T-cell (primary cell): ENCODE measurements at places on chromosomes 1 and 21.

- no peak for DNase-seq
These were observed 43.1 kb downstream of the ZNF281 start for GRCh38 chr1:200366577-200367253.

DNA sequence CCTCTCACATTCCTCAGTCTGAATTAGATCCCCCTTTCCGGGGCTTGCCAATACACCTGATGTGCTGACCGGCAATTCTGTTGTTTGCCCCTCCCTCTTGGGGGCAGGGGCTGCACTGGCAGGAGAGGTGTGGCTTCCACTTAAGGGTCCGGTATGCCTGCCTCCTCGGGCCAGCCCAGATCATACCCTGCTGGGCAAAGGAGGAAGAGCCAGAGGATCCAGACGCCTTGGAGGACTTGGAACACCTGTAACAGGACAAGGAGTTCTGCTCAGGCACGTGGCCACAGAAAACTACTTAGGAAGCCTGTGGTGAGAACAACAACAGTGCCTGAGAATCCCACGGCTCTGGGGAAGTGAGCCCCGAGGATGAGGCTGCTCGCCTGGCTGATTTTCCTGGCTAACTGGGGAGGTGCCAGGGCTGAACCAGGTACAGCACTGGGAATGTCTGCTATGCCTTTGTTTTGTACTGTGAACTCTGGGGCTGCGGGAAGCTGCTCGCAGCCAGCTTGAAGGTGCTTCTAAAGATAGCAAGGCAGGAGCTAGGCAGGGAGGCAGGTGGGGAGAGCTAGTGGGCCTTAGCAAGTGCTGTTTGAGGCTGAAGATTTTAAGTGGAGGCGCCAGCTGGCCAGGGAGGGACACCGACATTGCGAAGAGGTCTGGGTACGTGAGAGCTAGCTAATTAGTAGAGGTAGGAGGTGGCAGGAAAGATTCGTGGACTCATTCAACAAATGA is at the start of gene SMPDL3B:
Gene SMPDL3B, plus strand, starts transcription at position 183 of the 732 bp plus-strand sequence. Its CDS starts 184 bp downstream, at position 367.
- DNase-seq: no peak

DNA sequence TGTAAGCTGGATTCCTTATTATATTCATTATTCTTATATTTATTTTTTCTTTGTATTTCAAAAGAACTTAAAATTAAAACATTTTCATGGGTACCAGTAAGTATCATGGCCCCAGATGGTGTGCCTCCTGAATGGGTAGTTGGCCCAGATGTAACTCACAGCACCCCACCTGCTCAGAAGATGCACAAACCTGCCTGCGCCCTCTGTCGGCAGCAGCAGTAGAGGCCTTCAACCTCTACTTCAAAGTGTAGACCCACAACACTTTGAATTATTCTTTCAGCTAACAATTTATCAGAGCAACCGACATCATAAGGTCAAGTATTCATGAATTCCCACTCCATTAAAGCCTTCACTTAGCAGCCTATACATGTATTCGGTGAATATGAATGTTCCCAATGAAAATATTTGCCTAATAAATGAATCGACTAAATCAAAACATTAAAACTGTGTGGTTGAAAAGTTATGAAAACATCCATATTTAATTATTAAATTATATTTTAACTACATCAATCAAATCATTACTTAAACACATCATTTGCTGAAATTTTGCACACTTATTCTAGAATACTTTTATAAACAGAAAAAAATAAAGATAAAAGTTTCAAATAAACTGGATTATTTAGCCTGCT is 25.4 kb downstream of the PIGM start:
- DNase-seq: peak; percentile 73

- DNase-seq: no peak
These were observed at the start of gene THBS3 for GRCh38 chr1:155207806-155208540. Gene THBS3, minus strand, starts transcription at chr1:155207897. Its CDS starts 21 bp downstream, at chr1:155207876.

DNA sequence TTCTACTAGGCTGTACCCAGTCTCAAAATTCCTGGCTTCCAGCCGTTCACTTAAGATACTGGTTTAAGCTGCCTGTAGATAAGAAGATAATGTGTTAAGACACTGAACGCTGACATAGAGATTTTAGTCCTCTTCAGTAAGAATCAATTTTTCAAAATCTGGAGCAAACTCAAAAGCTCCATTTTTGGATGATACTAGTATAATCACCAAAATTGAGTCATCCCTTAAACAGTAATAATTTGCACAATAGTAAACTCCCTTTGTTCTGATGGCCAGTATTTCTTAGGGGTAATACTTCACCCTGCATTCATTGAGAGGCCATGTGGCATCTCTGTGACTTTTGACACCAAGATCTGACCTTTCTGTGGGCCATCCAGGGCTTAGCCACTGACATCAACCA is 299.8 kb upstream of the USP25 start:
- no peak for DNase-seq

GRCh38 chr1:199698222-199698621 is 329.3 kb upstream of the NR5A2 start:
- no peak for DNase-seq

DNA sequence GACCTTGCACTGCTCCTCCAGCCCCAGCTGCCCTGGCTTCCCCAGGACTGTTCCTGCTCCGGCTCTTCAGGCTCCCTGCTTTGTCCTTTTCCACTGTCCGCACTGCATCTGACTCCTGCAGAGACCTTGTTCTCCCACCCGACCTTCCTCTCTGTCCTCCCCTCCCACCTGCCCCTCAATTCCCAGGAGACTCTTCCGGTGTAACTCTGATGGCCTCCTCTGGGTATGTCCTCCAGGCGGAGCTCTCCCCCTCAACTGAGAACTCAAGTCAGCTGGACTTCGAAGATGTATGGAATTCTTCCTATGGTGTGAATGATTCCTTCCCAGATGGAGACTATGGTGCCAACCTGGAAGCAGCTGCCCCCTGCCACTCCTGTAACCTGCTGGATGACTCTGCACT is 550 bp downstream of the ACKR1 start:
- no peak for DNase-seq

- no peak for DNase-seq
These were observed 240.5 kb downstream of the DYRK1A start for GRCh38 chr21:37607081-37607480.

GRCh38 chr1:74835051-74835450 is 102.1 kb downstream of the TYW3 start:
- no peak for DNase-seq

DNA sequence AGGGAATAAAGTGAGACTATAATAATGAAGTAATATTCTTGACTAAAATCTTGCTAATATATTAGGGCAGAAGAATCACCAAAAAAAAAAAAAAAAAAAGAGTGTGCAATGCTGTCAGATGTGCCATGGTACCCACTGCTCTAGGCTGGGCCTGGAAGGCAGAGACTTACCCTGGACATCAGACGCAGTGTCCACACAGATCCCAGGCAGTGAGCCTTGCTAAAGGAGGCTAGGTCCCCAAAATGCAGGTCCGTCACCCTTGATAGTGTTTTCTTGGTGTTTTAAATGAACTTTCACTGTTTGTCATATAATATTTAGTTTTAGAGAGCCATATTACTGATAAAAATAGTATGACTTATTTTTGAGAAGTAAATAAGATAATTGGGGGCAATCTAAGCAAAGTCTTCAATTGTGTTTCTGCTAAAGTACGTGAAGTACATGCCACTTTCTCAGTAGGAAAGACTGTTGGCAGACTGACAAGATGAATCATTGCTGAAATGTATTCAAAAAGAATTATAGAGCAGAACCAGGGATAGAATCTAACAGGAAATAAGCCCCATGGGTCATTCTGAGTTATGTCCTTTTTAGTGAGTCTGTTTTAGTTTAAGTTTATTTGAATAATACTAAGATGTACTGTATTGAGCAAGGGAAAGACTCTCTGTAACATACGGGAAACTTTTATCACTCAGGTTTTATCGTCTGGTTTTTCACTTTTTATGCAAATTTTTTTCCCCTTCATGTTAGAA is 74.6 kb upstream of the PDC start:
- DNase-seq: no peak

GRCh38 chr21:38236232-38236631 is 20.6 kb upstream of the KCNJ15 start:
- DNase-seq: no peak

- DNase-seq: no peak
These were observed 33.2 kb downstream of the HSD3B2 start for GRCh38 chr1:119448127-119448511.

- DNase-seq: no peak
These were observed 2.7 kb upstream of the PRDM16 start for GRCh38 chr1:3066250-3066711.

DNA sequence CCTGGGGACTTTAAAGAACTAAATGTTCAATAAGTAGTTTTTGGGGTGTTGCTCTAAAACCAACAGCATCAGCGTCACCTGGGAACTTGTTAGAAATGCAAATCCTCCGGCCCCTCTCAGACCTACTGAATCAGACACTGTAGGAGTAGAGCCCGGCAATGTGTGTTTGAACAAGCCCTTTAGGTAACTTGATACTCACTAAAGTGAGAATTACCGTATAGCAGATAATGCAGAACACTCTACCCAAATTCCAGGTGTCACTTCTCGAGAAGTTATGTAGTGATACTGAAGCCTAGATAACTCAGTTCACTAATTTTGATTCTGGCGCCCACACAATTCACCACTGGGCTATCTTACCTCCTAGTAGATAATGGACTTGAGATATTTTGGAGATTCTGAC is 3.7 kb upstream of the DPT start:
- DNase-seq: no peak

- DNase-seq: no peak
These were observed 127.6 kb upstream of the CTTNBP2NL start for GRCh38 chr1:112268408-112268807.

GRCh38 chr1:234125283-234125682 is 220.8 kb downstream of the SLC35F3 start:
- no peak for DNase-seq

DNA sequence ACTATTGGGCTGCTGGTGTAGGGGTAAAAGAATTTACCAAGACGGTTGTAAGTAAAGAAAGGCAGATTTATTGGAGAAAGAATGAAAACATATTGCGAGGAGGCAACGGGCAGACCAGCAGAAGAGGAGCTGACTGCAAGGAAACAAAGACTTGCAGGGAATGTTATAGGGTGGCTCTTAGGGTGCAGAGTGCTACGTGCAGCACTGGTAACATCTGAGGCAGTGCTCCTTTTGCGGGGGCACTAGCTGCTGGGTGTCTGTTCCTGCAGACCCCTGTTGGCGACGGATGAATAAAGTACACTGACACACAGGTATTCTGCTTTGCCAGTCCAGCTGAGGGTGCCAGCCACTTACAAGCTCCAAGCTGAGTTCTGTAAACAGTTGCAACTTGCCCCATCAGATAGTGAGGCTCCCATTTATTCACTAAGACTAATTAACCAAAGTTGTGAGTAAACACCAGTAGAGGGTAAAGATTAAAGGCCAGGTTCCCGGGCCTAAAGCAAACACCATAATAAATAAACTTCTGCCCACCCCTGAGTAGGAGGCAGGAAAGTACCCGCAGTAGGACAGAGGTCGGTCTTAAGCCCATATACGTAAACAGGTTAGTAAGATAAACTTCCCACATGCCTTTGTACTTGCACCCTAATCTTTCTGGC is 140.2 kb upstream of the KCNK1 start:
- no peak for DNase-seq
